ENCODE measurements at places on chromosomes 7 and 10. TPM values are rescaled to one million over a fixed set of nuclear protein-coding genes. Genes with fewer than 3 reads are reported as not detected.

LRRN3 gene
- 6.1 TPM for total RNA-seq

GRCh38 chr10:104253606-104254410 is 884 bp upstream of the GSTO1 start:
- no peak for DNase-seq
- H3K36me3 ChIP-seq = peaks cover 5% of the 10 kb centered on the region
- H3K4me3 ChIP-seq = peak overlapping the region; percentile 93

DNA sequence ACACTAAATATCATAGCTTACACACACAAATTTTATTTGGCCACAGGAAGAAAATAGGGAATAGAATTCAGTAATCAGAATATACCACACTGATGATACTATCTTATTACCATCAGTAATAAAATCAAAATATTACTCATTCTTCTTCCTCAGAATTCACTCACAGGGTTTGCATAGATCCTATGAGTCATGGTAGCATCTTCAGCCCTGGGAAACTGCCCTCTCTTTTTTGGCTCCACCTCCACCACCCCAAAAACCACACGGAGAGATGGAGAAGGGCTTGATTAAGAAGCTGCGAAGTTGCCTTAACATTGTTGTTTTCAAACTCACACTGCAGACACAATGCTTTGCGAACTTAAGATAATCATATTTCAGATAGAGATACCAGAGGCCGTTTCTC is 154.1 kb upstream of the AHR start:
- peaks cover 37% of the 10 kb centered on the region for H3K4me1 ChIP-seq
- no peaks in the 10 kb centered on the region for H3K36me3 ChIP-seq

DNA sequence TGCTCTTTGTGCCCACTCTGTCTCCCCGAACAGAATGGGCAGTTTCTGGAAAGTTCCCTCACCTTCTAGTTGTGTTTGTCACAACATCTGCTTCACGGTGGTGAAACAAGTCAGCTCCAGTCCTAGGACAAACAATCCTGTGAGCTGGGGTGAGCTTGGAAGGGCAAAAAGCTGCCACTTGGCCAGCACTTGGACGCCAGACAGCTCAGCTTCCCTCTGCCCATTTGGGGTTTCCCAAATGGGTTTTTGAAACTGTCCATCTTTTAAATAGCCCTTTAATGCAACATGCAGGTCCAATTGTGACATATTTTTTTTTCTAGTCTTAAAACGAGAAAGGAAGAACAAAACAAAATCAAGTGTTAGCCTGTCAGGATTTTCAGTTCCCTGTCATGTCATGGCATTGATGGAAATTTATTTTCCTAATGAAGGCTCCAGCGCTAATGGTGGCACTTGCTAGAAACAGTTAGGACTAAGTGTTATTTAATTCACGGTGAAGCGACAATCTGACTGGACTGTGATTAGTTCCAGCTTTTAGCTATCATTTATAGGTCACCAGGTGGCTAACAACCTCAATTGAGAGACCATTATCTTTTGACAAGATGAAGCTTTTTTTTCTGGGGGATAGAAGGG is 181.7 kb downstream of the MYOF start:
- H3K27ac ChIP-seq = no peak overlapping the region
- no peaks in the 10 kb centered on the region for H3K36me3 ChIP-seq
- H3K27me3 ChIP-seq = no peaks in the 10 kb centered on the region
- peaks cover 9% of the 10 kb centered on the region for H3K4me1 ChIP-seq

GRCh38 chr10:72567889-72568640 is 57.8 kb downstream of the MICU1 start:
- H3K27ac ChIP-seq = no peak overlapping the region
- H3K36me3 ChIP-seq = peaks cover 11% of the 10 kb centered on the region
- DNase-seq = no peak
- no peak overlapping the region for H3K4me3 ChIP-seq
- H3K4me1 ChIP-seq = no peaks in the 10 kb centered on the region

DNA sequence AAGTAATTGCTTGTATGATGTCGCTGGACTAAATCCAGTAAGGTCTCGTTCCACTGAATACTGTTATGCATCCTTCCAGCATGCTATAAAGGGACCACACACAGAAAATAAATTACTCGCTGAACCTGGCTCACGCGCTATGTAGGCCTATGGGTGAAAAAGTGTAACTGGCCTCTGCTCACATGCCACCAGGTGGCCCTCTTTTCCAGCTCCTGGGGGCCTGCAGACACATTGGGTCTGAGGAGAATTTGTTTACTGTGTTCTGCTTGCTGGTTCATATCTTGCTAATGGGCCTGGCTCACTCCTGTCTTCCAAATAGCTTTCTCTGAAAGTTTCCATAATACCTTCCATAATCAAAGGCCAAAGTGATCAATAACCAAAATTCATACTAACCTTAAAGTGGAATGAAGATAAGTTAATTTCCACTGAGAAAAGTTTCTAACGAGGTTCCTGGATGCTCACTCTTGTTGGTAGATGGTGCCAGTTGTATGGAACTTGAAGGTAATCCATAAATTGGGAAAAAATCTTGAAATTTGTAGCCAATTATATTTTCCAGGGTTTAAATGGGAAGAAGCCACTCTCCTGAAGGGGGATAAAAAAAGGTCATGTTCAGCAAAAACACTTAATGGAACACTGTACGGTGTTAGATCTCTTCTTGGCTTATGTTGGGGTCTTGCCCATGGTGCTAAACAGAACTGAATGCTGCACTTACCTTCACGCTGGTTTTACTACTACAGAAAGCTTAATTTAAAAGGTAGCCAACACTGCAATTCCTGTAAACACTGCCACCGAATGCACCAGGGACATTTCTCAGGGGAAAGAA is 27.0 kb upstream of the ZPBP start:
- H3K36me3 ChIP-seq = no peaks in the 10 kb centered on the region
- H3K4me1 ChIP-seq = no peaks in the 10 kb centered on the region
- peaks cover 2% of the 10 kb centered on the region for H3K27me3 ChIP-seq

Measured in neural crest cell (in vitro differentiated cells).